ENCODE measurements at places on chromosomes 1 and 21.

- DNase-seq, result no peak
Measured at GRCh38 chr1:226671277-226671676, 67.8 kb downstream of the ITPKB start.

DNA sequence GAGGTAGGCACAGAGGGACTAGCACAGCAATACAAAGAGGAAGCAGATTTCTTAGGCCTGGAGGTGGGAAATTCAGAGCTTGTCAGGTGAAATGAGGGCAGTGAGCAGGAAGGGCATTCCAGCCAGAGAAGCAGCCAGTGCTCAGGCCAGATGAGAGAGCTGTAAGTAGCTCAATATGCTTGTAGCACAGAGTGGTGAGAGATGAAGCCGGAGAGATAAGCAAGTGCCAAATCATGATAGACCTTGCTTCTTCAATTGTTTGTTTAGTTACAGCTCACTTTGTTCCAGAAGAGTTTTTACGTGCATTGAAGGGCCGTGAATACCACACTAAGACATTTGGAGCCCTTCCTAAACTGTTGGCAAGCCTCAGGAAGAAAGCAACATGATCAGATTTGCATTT is 42.0 kb upstream of the ADAMTS1 start:
- DNase-seq, result no peak

GRCh38 chr21:46077674-46078101 is 20.2 kb upstream of the COL6A2 start:
- DNase-seq, result no peak

DNA sequence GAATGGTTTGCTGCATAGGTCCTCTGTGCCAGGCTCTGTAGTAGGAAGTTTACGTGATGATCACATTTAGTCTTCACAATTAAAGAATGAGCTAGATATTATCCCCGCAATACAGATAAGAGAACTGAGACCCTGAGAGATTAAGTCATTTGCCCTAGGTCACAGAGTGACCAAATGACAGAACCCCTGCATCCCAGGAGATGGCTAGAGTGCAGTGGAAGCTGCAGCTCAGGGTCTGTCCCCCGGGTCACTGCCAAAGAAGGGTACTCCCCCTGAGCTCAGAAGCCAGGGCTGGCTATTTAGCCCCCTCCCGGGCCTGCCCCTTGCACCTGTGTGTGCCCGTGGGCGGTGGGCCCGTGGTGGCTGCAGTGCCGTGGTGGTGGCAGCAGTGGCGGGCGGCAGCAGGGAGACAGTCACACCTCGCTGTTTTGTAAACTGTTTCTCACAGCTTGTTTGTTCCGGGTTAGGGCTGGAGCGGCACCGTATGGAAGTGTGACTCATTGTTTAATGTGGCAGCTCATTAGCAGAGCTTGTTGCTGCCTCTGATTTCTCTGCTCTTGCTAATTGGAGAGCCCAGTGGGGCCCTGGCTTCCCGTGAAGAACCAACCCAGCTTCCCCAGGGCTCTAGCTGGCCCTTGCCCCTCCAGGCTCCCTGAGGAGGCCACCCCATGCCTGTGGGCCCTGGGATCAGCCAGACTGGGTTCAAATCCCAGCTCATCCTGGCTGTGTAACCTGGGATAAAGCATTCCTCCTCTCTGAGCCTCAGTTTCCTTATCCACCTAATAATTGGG is 19.3 kb upstream of the FOXO6 start:
- no peak for DNase-seq

GRCh38 chr21:33478182-33478581 is 1.6 kb downstream of the TMEM50B start:
- no peak for DNase-seq

DNA sequence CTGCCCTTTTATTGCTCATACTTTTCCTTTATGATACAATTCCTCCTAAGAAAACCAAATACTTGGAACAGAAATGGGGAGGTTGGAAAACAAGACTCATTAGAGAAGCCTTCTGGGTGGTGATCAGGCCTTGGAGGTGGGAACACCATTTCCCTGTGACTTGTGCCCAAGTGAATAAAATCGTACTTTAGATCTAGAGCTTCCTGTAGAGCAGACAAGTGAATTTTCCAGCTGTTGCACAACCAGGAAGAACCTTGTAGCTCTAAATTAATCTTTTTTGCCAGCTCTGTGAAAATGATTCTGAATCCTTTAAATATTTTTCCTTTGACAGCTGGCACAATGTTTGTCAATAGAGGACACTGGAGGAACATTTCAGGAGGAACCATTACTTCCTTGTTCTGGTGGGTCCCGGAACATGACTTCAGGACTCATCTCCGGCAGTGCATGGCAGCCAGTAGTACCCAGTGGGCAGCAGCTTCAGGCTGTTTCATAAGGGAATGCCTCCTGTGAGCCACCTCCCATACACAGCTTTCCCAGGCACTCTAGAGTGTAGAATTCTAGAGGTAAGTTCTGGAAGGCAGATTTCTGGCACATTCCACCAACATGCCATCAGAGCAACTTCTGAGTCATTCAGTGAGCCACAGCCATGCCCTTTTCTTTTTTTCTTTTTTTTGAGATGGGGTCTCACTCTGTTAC is 5.5 kb upstream of the SNAPIN start:
- no peak for DNase-seq

DNA sequence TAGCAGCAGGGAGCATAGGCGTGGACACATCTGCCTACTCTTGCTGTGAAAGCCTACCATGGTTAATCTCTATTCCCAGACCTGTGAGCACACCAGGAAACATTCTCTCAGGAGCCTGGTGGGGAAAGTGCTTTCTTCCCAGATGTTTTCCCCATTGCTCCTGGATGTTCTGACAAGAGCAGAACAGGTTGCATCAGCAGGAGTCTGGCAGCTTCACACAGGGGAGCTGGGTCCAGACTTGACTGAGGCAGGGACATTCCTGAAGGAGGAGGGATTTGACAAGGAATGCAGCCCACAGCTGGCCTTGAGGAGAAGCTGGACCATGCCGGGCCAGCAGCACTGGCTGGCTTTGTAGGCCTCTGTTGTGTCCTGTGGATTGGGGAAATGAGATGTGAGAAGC is 21.0 kb upstream of the ARTN start:
- no peak for DNase-seq

GRCh38 chr1:154729031-154729442 is 121.1 kb upstream of the ADAR start:
- no peak for DNase-seq

DNA sequence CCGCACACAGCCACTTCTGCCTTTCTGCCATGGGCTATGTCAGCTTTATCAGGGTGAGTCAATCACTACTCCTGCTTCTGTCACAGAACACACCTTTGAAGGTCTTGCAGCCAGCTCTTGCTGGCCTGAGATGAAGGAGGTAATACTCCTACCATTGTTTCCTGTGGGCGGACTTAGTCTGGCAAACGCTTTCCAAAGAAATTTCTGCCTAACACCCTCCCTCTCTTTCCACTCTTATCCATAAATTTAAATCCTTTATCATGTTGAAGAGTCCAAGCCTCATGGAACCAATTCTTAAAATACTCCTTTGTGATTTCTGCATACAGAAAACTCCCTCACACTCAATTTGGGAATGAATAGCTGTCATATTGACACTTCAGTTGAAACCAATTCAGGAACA is 633.1 kb upstream of the CHRM3 start:
- no peak for DNase-seq

DNA sequence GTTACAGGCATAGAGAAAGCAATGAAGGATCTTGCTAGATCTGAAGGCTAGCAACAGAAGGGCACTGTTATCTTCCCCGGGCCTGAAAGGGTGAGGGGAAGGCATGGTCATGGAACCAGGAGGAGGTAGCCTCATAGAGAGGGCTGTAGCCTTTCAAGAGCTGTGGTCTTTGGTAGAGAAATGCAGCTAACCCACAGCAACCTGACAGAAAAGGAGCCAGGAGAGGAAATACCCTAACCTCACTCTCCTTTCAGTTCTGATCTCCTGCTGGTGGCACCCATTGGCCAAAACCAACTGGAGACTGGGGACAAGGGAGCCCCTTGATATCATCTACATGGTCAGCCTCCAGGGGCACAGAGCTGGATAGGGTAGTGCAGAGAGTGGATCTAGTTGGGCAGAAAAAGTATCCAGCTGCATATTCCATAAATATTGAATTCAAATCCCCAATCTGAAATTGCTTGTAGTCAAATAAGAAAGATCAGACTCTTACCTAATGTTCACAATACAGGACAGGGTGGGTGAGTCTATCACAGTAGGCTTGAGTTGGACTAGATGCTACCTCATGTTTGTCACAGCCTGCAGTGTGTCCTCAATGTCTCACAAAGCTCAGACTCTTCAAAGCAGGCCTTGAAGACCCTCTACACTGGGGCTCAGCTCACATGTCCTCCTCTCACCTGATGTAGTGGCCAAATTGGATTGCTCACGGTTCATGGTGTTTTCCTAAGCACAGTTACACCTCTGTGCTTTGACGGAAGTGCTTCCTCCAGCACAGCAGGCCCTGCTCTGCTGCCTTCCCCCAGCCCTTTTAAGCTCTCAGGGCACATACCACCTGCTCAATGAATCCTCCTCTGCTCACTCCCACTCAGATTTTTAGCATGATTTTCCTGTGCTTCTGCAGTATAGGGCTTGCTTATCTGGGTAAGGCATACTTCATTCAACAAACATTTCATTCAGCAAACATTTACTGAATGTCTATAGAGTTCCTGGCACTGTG is 74.1 kb upstream of the JUN start:
- no peak for DNase-seq

- no peak for DNase-seq
Measured at GRCh38 chr1:19776287-19776686, 23.4 kb downstream of the TMCO4 start.
